ENCODE measurements at places on chromosomes 1 and 21. TPM values are rescaled to one million over a fixed set of nuclear protein-coding genes. Genes with fewer than 3 reads are reported as not detected.

DNA sequence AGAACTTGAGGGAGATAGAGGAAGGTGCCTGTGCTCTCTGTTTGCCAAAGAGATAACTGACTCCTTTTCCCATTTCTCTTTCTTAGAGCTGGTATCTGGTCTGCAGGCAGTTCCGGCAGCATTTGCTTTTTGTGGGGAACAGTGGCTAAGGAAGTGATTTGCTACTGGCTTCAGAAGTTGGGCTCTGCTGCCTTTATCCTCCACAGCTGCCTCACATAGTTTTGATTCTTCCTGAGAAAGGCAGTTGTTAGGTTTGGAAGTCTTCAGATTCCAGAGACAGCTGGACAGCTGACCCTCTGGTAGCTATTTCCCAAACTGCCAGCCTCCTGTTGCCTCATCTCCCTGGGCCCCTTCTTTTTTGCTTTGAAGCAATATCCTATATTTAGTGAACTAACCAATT, 62.6 kb upstream of the MACF1 start:
- no peaks in the 10 kb centered on the region for H3K4me1 ChIP-seq
- DNase-seq: no peak
- H3K27ac ChIP-seq: no peak overlapping the region
- no peak overlapping the region for H3K4me3 ChIP-seq

DNA sequence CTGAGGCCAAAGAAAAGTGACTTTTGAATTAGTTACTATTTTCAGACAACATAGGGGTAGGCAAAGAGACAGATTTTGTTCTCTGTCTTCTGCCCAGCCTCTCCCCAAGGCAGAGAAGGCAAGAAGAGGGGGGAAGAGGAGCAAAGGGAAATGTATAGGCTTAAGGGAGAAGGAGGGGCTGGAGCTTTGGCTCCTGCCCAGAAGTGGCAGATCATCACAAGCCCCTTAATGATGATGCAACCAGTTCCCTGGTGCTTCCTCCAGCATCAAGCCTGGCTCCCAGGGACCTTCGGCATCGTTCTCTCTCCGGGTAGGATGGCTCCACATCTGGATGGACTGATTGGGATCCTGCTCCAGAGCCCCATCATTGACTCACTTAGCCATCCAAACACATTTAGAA, 112.8 kb downstream of the KCND3 start:
- H3K36me3 ChIP-seq: no peaks in the 10 kb centered on the region
- H3K27me3 ChIP-seq: no peaks in the 10 kb centered on the region
- H3K4me3 ChIP-seq: no peak overlapping the region
- DNase-seq: no peak
- H3K27ac ChIP-seq: no peak overlapping the region

DNA sequence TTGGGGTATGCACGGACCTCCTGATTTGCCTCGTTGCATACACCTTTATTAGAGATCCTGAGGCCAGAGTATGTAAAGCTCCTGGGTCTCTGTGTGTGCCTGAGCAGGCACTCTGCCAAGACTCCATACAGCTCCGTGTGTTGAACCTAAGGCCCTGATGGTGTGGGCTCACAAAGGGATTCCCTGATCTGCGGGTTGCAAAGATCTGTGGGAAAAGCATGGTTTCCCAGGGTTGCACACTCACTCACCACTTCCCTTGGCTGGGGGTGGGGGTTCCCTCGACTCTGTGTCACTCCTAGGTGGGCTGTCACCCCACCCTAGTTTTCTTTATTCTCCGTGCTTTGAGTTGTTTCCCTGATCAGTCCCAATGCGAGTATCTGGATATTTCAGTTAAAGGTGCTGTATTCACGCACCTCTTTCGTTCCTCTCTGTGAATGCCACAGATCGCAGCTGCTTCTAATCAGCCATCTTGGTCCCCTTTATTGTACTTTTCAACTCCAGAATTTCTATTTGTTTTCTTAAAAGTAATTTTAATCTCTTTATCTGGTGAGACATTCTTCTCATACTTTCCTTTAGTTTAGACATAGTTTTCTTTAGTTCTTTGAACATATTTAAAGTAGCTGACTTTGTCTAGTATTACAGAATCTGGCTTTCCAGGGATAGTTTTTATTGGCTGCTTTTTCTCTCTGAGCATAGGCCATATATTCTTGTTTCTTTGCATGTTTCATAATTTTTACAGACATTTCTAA, 39.0 kb upstream of the F3 start:
- no peak overlapping the region for H3K27ac ChIP-seq
- no peak for DNase-seq
- no peaks in the 10 kb centered on the region for H3K36me3 ChIP-seq
- no peak overlapping the region for H3K4me3 ChIP-seq

UAP1 gene
- 58.9 TPM for total RNA-seq

PADI2 gene
- not detected for total RNA-seq

MAP1LC3C gene
- total RNA-seq: 0.67 TPM

CHD5 gene
- total RNA-seq: not detected

OR14K1 gene
- not detected for total RNA-seq
